ENCODE measurements at places on chromosomes 7 and 10.
A peak's percentile ranks its signal among the peaks of the same experiment; 100 is the strongest.

DNA sequence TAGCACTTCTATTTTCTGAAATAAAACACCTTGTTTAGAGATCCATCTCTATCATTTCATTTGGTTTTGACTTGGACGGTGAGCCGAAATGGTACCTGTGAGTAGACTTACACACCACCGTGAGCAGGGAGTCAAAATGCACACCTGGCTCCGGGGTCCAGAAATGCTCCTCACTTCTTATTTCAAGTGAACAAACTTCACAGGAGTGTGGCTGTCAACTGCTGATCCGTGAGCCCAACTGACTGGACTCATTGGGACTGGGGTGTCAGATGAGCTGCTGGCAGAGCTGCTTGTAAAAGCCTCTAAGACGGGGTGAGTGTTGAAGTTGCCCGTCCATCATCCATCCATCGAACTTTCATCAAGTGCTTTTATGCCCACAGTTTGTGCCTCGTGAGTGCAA lies 435.5 kb downstream of the GLRX3 start:
- DNase-seq: no peak

GRCh38 chr10:46001187-46001756 lies 29.0 kb downstream of the TIMM23 start:
- no peak for DNase-seq

- peak; percentile 32 for DNase-seq
Measured at GRCh38 chr10:104077663-104078151, 8.0 kb downstream of the COL17A1 start.

GRCh38 chr7:29319719-29320521 lies 125.3 kb downstream of the CHN2 start:
- peak; percentile 20 for DNase-seq

DNA sequence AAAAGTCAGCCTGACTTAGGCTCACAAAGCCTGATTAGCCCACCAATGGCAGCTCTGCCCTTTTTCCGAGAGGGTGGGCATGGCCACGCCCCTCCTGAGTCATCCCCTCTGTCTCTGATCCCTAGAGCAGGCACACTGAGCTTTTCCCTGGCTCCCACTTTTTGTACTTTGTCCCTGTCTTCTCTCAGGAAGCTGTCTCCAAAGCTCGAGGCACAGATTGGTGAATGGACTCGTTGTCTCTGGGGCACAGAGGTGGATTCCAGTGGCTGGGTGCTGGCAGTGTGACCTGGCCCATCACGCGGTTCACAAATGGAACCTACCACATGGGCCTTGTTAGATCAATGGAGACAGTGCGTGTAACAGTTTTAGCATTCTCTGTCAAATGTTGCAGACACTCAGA lies 313.5 kb downstream of the WDR37 start:
- no peak for DNase-seq

DNA sequence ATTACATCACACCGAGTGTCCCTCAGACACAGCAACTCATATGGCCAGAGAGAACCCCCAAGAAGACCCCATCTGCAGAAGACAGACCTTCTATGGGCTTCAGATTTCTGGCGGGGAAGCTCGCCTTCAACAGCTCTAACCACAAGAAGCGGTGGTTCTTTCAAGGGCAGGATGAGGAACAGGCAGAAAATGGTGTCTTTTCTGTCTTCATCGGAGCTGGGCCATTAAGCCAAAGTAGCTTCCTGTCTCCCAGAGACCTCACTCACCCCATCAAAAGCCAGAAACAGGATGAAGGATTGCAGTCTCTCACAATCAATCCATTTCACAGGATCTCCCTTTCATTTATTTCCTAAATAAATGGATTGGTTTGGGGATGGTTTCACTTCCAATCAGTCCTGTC lies 149.1 kb downstream of the HERPUD2 start:
- DNase-seq: no peak

- peak; percentile 58 for DNase-seq
Measured at GRCh38 chr7:68148440-68148839, 1151.8 kb downstream of the TYW1 start.

DNA sequence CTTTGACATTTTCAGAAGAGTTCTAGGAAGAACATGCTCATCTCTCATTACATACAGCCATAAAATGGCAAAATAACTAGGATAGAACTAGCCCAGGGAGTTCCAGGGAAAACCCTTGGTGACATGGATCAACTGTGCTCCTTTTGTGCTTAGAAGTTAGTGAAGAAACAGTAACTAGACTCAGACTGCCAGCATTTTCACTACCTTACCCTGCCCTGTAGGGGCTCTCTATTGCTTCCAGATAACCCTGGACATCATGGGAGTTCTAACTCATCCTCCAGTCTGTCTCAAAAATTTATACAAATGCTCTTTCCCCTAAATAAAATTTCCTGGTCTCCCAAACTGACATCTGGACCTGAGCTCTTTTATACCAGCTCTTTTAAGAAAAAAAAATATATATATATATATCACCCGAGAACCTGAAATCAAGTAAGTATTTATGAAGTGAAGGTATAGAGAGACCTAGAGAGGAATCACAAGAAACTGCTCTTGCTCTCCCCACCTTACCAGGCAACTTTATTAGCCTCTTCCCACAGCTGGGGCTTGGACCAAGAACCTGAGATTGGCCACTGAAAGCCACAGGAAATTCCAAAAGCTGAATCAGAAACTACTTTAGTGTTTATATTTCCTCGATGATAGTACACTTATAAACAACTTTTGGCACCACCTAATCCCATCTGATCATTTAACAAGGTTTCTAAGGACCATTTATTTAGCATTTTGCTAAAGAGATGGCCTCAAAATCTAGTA lies 101.4 kb downstream of the RELN start:
- no peak for DNase-seq

GRCh38 chr10:35377050-35377728 lies 40.9 kb downstream of the CCNY start:
- no peak for DNase-seq

DNA sequence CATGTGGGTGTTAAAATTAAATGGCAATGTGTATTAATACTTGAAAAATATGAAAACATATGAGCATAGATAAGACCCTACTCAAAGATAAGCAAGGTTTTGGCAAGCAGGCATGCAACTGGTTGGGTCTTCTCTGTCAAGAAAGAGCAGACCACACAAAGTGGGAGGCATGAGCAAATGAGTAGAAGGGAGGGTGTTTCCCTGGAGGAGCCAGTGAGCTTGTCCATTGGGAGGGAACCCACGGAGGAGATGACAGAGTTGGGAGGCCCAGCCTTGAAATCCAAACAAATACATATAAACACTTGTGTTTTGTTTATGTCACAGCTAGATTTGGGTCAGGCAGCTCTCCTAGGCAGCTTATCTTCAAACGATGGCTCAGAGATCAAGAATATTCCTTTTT lies 134.5 kb upstream of the CXCL12 start:
- no peak for DNase-seq

DNA sequence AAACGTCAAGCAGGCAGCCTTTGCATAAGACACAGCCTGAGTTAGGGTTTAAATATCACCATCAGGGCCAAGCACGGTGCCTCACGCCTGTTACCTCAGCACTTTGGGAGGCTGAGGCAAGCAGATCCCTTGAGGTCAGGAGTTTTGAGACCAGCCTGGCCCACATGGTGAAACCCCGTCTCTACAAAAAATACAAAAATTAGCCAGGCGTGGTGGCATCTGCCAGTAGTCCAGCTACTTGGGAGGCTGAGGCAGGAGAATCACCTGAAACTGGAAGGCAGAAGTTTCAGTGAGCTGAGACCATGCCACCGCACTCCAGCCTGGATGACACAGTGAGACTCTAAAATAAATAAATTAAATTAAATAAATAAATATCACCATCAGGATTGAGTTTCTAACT lies 33.0 kb downstream of the SRPK2 start:
- no peak for DNase-seq

GRCh38 chr10:11724938-11725776 lies 17.0 kb upstream of the ECHDC3 start:
- peak; percentile 30 for DNase-seq

- DNase-seq: no peak
Measured at GRCh38 chr7:113113912-113114311, 4.4 kb downstream of the SMIM30 start.

- DNase-seq: no peak
Measured at GRCh38 chr7:158272509-158273137, 315.0 kb downstream of the PTPRN2 start.

GRCh38 chr10:6033954-6034353 lies 28.2 kb downstream of the IL2RA start:
- no peak for DNase-seq

- no peak for DNase-seq
Measured at GRCh38 chr10:36053775-36054174, 411.7 kb upstream of the FZD8 start.

DNA sequence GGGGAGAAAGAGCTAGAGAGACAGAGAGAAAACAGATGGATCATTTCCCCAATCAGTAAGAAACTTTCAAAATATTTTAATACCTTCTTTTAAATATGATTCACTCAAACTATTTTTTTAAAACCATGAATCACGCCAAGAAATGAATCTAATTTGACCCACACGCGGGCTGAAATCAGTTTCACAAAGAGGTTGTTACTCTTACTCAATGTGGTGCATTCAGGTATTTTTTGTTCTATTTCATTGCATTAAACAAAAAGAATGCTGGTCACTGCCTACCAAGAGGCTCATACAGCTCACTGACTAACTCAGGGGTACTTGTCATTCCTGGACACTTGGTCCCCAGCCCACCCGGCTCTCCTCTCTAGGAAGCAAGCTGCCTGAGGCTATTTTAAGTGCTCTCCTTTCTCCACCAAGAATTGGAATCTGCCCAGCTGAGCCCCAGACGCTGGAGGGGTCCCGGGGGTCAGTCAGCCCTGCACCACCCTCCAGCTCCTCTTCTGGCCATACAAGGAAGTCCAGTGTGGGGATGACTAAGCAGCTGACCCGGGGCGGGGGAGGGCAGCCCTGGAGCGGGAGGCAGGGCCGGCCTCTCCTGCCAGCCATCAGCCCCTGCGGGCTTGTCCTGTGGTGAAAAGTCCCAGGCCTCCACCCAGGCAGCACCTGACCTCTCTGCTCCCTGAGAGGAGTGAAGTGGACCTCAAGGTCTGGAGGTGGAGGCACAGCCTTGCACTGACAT lies 21.7 kb upstream of the PFKP start:
- DNase-seq: no peak

- DNase-seq: no peak
Measured at GRCh38 chr7:66629222-66630062, 761 bp downstream of the KCTD7 start.

DNA sequence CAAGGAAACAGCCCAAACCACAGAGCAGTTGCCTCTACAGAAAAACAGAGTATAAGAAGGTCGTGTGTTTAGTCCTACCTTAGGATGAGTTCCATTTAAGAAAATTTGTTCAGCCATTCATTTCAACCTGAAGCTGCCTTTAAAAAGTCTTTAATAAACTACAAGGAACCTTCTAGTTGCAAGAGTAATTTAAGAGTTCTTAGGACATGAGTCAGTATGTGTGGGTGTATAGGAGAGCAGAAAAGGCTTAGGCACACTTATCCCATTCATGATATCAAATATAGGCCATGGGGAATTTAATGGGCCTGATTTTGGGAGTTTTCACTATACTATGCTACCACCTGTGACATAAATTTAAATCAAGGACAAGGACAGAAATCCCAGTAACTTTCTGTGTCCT lies 496.8 kb downstream of the TFEC start:
- DNase-seq: no peak

GRCh38 chr7:1924258-1924817 lies 254.3 kb downstream of the ELFN1 start:
- DNase-seq: no peak

- DNase-seq: no peak
Measured at GRCh38 chr7:155401884-155402283, 56.0 kb upstream of the EN2 start.

DNA sequence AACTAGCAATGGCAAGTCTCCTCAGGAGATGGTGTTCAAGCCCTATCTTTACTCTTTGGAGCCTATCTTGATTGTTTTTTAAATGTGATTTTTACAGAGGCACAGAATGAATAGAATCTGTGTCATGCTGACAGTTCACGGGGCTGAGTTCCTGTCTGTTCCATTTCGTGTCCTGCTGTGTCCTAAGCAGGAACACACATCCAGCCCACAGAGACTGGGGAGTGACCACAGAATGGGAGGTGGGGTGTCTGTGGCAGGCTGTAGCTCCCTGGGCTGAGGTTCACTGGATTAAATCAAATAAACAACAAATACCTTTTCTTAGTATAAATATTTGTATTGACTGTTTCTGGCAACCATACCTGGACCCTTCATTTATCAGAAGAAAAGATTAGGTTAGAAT lies 73.4 kb upstream of the CARD11 start:
- no peak for DNase-seq

DNA sequence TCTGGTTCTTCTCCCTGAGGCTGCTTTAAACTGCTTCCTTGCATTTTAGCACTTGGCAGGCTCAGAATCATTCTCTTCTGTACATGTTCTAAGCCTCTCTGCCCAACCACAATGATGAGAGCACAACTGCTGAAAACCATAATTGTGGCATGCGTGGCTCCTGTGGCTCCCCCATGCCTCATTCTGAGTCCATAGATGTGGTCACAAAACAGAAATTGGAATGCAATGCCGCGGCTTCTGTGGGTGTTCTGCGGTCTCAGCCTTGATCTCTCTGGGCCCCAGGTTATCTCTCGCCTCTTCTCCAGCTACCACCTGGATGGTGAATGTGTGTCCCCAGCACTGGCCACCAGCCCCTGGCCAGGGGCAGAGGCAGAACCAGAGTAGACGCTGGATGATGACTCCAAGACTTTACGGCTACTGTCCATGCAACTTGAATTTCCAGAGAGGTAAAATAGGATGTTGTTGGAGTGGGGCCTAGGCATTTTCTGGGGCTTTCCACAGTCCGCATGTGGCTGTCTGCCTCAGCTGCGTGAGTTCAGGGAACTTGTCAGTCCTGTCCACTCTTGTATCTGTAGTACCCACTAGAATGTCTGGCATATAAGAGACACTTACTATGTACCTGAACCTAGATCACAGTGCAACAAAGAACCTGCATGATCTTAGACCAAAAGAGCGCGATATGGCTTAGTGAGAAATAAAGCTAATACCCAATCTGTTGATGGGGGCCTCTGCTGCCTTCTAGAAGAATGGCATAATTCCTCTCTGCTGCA lies 52.4 kb upstream of the ADRB1 start:
- DNase-seq: no peak

GRCh38 chr7:105389088-105389650 lies 448 bp upstream of the SRPK2 start:
- DNase-seq: peak; percentile 24

DNA sequence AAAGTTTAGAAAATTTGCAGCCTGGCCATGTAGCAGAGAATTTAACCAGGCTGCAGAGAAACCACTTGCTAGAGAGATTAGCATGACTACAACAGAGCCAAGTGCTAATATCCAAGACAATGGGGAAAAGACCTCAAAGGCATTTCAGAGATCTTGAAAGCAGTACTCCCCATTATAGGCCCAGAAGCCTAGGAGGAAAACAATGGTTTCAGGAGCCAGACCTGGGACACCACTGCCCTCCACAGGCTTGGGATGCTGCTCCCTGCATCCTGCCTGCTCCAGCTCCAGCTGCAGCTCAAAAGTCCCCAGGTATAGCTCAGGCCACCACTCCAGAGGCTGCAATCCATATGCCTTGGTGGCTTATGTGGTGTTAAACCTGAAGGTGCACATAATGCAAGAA lies 101.5 kb upstream of the TMEM72 start:
- DNase-seq: no peak

GRCh38 chr10:70563230-70563629 lies 39.3 kb downstream of the PRF1 start:
- no peak for DNase-seq

- peak; percentile 5 for DNase-seq
Measured at GRCh38 chr7:25913598-25914224, 238.3 kb upstream of the NFE2L3 start.

Measured in NCI-H510A treated with DMSO at 0.1 percent for 48 hours (cell line).